ENCODE measurements at places on chromosomes 4 and X. TPM values are rescaled to one million over a fixed set of nuclear protein-coding genes. Genes with fewer than 3 reads are reported as not detected.

Gene TDO2
- total RNA-seq = not detected

Gene ACTRT1
- not detected for total RNA-seq

Gene CPXCR1
- total RNA-seq = not detected

Gene FRMD7
- total RNA-seq = under 0.01 TPM

Gene MTMR8
- 0.49 TPM for total RNA-seq

Gene BGN
- 4.4 TPM for total RNA-seq

Gene DUSP9
- 0.13 TPM for total RNA-seq

Gene ATOH1
- total RNA-seq = not detected

Gene FDCSP
- total RNA-seq = not detected

Gene CXorf49B
- total RNA-seq = not detected

Gene MAGED4B
- total RNA-seq = 5.8 TPM

Gene OTC
- total RNA-seq = 0.69 TPM

Gene PABPC1L2B
- total RNA-seq = not detected

Gene MAOB
- not detected for total RNA-seq

Gene ENOPH1
- 34.0 TPM for total RNA-seq

Gene NDNF
- 0.16 TPM for total RNA-seq

Gene ABLIM2
- 6.6 TPM for total RNA-seq

Gene MAGEA1
- not detected for total RNA-seq

Data from bladder microvascular endothelial cell (primary cell).